ENCODE measurements at places on chromosomes 3 and 15.

DNA sequence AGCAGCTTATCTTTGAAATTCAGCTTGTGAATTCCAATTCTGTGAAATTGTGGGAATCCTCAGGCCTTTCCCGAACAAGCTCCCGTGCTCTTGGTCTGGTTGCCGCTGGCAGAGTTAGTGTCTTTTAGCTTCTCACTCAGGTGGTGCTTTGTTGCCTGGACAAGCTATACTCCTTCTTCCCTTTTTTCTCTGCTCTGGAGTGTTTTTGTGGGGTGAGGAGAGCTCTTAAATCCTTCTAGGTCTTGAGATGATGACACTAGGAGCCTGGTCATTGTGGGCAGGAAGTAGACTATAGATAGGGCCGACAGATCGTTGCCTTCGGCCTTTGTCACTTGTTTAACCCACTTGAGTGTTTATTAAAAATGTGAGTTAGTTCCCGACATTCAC lies 93.8 kb downstream of the SLCO3A1 start:
- H3K27me3 ChIP-seq, result peaks cover 37% of the 10 kb centered on the region
- H3K36me3 ChIP-seq, result no peaks in the 10 kb centered on the region
- DNase-seq, result no peak
- peaks cover 8% of the 10 kb centered on the region for H3K4me1 ChIP-seq

- no peaks in the 10 kb centered on the region for H3K36me3 ChIP-seq
- no peak overlapping the region for H3K4me3 ChIP-seq
- DNase-seq, result no peak
- no peaks in the 10 kb centered on the region for H3K4me1 ChIP-seq
- H3K27ac ChIP-seq, result no peak overlapping the region
These were observed 206.9 kb downstream of the ZNF385D start for GRCh38 chr3:21544076-21544462.

DNA sequence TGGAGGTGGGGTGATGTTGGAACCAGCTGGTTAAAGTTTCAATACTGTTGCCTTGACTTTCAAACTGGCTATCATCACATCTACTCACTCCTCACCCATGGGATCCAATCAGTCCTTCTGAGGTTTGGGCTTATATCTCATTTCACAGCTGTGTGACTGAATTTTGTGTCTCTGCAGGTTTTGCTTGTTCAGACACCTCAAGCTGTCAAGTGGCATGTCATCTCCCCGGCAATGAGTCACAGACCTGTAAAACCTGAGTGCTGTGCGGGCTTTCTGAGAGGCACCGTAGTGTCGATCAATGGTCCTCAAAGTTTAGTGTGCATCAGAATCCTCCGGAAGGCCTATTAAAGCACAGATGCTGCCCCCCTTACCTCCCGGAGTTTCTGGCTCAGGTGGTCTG lies 86.4 kb upstream of the RORA start:
- DNase-seq, result no peak
- no peak overlapping the region for H3K4me3 ChIP-seq
- H3K4me1 ChIP-seq, result no peaks in the 10 kb centered on the region
- no peaks in the 10 kb centered on the region for H3K36me3 ChIP-seq

GRCh38 chr3:20040548-20041196 lies 426 bp downstream of the KAT2B start:
- H3K27me3 ChIP-seq, result no peaks in the 10 kb centered on the region
- no peaks in the 10 kb centered on the region for H3K36me3 ChIP-seq
- H3K4me1 ChIP-seq, result peaks cover 30% of the 10 kb centered on the region
- DNase-seq, result peak; percentile 92
- peak overlapping the region; percentile 87 for H3K27ac ChIP-seq

- H3K4me3 ChIP-seq, result peak overlapping the region; percentile 20
- no peak for DNase-seq
- peaks cover 5% of the 10 kb centered on the region for H3K36me3 ChIP-seq
- H3K4me1 ChIP-seq, result peaks cover 6% of the 10 kb centered on the region
- H3K27me3 ChIP-seq, result no peaks in the 10 kb centered on the region
These were observed 356.5 kb downstream of the ZIC4 start for GRCh38 chr3:147049821-147050220.
